ENCODE measurements at places on chromosomes 13 and 19.

- DNase-seq, result no peak
These were observed 246.1 kb upstream of the MIR17HG start for GRCh38 chr13:91101381-91101780.

DNA sequence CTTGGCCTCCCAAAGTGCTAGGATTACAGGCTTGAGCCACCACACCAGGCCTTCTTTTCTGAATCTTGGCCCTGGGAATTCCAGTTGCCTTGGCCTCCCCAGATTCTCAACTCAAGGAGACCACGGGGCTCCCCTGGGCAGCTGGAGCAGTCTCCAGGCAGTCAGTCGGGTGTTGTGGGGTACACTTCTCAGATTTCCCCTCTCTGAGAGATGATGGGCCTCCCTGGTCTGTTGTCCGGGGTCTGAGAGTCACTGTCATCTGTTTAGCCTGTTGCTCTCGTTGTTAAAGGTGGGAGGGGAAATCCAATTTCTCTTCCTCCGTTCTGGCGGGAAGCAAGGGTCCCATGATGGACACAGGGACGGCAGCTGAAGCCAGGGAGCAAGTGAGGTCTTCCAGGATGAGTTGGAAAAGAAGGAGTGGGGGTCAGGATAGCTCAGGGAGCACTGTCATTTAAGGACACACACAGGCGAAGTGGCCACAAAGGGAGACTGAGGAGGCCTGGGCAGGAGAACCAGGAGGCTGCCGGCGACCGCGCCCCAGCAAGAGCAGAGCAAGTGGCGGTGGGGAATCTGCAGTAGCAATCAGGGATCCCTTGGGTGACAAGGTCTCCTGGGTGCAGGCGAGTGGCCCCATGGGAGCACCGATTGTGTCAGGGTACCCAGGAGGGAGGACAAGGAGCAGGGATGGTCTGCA, 15.7 kb downstream of the WTIP start:
- no peak for DNase-seq

DNA sequence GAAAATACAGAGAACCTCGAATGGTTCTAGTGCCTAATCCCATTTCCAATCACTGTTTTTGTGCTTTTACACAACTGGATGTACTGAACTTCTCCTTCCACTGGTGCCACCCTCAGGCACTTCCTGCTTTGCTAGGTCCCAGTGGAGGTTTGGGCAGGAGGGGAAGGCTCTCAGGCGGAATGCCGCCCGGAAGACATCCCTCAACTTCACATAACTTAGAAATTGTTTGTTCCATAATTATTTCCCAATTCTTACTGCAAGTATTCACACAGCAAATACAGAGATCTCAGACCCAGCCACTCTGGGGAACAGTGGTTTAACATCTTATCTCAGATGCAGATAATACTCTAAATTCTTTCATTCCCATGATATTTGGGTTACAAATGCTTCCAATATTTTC, 195.7 kb upstream of the IPO5 start:
- no peak for DNase-seq

- DNase-seq, result no peak
These were observed 30.9 kb downstream of the ENOX1 start for GRCh38 chr13:43755844-43756243.

DNA sequence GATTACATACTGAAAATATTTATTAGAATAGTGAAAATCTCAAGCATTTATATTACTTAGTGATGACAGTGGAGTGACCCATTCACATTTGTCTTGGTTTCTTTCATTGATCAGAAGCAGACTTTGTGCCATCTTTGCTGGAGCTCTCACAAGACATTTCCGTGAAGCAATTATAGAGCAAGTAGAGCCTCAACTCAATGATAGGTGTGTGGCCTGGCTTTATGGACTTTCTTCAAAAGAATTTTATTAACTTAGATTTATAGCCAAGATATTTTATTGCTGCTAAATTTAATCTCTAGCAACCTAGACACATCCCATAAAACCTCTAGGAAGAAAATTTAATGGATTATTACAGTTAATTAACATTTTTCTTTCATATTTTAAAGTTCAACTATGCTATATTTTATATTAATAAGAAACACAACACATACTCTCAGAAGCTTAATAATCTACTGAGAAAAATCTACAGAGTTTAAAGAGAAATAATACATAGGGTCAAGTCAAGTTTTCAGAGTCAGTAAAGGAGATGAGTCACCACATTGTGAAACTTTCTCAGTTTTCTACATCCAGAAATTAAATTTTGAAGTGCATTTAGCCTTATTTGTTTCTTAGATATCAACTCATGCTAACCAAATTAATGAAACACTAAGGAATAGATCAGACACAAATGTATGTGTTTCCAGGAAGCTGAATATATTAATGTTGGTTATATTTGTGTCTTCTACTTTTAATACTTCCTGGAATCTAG, 160.5 kb downstream of the LACC1 start:
- no peak for DNase-seq

- DNase-seq, result peak; percentile 23
These were observed 50.8 kb downstream of the EFNB2 start for GRCh38 chr13:106484537-106485193.

GRCh38 chr13:44746690-44747089, 170.6 kb upstream of the TSC22D1 start:
- no peak for DNase-seq

GRCh38 chr19:14556662-14557188, 15.1 kb downstream of the NDUFB7 start:
- DNase-seq, result peak; percentile 65

DNA sequence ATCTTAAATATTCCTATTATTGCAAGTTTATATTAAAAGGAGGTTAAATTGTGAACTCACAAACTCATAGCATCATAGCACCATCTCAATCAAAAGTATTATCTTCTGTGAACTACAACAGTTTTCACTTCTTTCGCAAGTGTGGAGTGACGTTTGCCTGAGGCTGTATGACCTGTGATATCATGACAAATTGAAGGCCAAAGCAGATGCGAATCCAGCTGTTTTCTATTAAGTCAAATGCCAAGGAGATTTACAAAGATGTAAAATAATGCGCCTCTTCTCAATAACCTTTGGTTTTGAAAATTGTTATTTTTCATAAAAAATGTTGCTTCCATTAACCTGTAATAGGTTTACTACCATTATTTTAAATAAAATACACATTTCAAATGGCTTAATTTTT, 7.6 kb upstream of the PEG3 start:
- DNase-seq, result no peak

DNA sequence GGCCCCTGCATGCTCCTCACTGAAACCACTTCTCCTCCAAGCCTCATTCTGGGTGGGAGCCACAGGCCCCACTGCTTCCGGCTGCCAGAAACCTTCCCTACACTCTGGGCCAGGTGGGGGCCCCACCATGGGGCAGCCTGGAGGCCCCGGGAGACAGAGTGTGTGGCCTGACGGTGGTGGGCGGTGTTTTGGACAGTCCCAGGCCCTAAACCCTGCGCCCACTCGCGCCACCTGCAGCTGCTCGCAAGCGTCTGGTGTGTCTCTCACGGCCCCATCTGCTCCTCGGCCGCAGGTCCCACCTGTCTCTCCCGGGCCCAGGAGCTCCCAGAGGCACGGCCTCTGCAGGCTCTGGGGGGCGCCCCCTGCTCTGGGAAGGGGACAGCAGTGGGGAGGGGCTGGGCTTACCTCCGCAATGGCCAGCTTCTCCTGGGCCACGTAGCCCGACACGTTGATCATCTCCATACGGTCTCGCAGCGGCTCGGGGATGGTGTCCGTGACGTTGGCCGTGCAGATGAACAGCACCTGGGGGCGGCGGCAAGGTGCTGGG, 5.6 kb downstream of the RPL36 start:
- no peak for DNase-seq

- no peak for DNase-seq
These were observed 3.5 kb upstream of the TBC1D4 start for GRCh38 chr13:75485286-75486062.
